Smooth muscle cell of the coronary artery (primary cell): ENCODE measurements at places on chromosomes 4 and X. TPM values are rescaled to one million over a fixed set of nuclear protein-coding genes. Genes with fewer than 3 reads are reported as not detected.

Gene GYG2
- 1.1 and 4.9 TPM in 2 replicates for total RNA-seq

Gene NAT8L
- under 0.01 and 0.12 TPM in 2 replicates for total RNA-seq

Gene RTL3
- 0.12 TPM in 1 of 2 replicates, not detected in the other for total RNA-seq

Gene GPRIN3
- total RNA-seq, result 0.23 and 0.90 TPM in 2 replicates

Gene CXCL8
- total RNA-seq, result 214 TPM in 1 of 2 replicates, not detected in the other

Gene PAK3
- 0.59 and 3.5 TPM in 2 replicates for total RNA-seq

Gene CRMP1
- total RNA-seq, result 0.08 and 0.12 TPM in 2 replicates

Gene GUCY1A1
- total RNA-seq, result 0.08 and 1.5 TPM in 2 replicates

Gene ABCD1
- total RNA-seq, result 8.4 and 13.5 TPM in 2 replicates

Gene PCDH7
- 0.23 and 10.3 TPM in 2 replicates for total RNA-seq

Gene TLL1
- total RNA-seq, result 0.08 and 0.12 TPM in 2 replicates

Gene FRMD7
- total RNA-seq, result under 0.01 TPM in 1 of 2 replicates, not detected in the other

Gene AIFM1
- 22.1 and 27.0 TPM in 2 replicates for total RNA-seq

Gene EXOC1
- 23.9 and 35.0 TPM in 2 replicates for total RNA-seq

Gene CPE
- total RNA-seq, result 9.1 and 74.6 TPM in 2 replicates

Gene IL9R
- total RNA-seq, result not detected in 2 replicates

Gene VCX
- not detected in 2 replicates for total RNA-seq

Gene THAP6
- 8.9 and 10.9 TPM in 2 replicates for total RNA-seq

Gene EFHC2
- 0.08 and 0.12 TPM in 2 replicates for total RNA-seq

Gene TLR1
- 0.68 and 2.0 TPM in 2 replicates for total RNA-seq

Gene TCEANC
- total RNA-seq, result 1.8 and 7.3 TPM in 2 replicates
